ENCODE measurements at places on chromosomes 16 and 17.

GRCh38 chr17:53032861-53033271 lies 789.9 kb upstream of the KIF2B start:
- DNase-seq: no peak

GRCh38 chr17:59337741-59338299 lies 6.4 kb downstream of the YPEL2 start:
- no peak for DNase-seq

DNA sequence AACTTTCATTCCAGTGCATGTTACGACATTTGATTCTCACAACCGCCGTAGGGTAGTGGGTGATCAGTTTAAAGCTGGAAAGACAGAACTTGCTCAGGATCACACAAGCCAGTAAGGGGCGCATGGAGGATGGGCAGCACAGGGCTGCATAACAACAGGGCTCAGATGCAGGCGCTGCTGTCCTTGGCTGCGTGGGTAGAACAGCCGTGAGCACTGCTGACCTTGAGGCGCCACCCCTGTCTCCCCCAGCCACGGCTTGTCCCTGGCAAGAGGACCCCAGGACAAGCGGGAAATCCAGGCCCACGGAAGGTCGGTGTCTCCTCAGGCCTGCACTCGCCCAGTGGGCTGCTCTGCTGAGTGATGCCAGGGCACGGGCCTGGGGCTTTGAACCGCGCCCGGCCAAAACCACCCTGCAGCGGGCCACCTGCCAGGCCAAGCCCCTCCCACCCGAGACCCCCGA lies 84.7 kb downstream of the LMF1 start:
- no peak for DNase-seq

DNA sequence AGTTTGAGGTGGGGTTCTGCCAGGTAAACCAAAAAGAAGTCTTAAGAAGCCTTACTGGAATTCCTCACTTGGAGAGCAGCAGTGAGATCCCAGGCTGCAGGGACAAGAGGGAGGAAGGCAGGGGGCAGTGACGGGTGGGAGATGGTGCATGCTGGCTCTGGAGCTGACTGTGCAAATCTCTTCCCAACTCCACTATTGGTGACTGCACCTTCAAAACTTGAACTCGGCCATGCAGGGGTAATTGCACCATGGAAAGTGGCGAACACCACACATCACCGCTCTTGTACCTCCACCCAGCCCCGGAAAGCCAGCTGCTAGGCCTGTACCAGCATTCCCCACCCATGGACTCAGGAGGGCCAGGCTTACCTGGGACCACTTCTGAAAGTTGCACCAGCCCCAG lies 51.4 kb upstream of the CDR2 start:
- no peak for DNase-seq

- DNase-seq: no peak
These were observed 30.5 kb downstream of the SEC14L5 start for GRCh38 chr16:4988647-4989046.

All from cortex of kidney (tissue), 1 donor.